ENCODE measurements at places on chromosomes 11 and 22. TPM values are rescaled to one million over a fixed set of nuclear protein-coding genes. Genes with fewer than 3 reads are reported as not detected.

- DNase-seq: no peak
These were observed 31.3 kb downstream of the LINC01488 start for GRCh38 chr11:69512790-69513189.

DNA sequence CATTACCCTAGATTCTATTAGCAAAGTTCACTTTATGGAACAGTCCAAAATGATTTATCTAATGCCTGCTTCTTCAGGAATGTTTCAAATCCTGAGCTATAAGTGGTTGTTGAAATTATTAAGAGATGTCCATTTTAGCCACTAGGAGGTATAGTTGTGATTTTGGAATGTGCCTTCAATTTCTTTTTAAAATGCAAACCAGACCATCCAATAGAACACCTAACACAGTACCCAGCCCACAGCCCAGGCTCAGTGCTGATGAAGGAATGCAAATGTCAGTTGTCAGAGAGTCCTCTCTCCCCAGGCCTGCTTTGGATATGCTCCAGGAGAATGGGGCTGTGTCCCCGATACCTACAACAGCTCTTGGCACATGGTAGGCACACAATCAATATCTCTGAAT is 85.8 kb upstream of the E2F8 start:
- DNase-seq: no peak

DNA sequence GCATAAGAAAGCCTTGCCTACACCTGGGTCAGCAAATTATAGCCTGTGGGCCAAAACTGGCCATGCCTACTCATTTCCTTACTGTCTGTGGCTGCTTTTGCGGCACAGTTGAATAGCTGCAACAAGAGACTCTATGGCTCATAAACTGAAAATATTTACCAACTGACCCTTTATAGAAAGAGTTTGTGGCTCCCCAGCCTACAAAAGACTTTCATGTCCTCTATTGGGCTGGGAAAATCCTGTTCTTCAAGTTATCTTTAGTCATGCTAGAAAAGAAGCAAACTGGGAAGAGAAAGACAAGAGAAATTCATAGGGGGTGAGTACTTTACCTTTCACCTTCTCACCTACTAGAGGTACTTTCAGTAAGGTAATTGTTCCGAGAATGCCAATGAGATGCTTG is 175.1 kb downstream of the SWAP70 start:
- no peak for DNase-seq

DNA sequence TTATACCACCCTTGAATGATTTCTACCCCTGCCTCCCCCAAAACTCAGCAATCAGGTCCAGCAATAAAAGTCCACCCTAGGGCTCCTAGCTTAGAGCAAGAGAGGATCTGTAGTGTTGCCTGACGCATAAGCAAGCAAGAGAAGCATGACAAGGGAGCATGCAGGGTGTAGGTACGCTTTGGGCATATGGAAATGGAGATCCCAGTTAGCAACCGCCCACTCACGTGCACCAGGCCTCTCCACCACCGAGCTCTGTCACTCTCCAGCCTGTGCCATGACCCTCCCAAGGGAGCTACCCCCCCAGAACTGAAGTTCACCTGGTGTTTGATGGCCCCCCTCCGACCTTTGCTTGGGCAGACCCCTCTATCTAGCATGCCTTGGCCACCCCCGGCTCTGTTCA is 39.4 kb downstream of the SERPINH1 start:
- no peak for DNase-seq

- DNase-seq: no peak
These were observed 107.1 kb upstream of the OPCML start for GRCh38 chr11:133639408-133639807.

DNA sequence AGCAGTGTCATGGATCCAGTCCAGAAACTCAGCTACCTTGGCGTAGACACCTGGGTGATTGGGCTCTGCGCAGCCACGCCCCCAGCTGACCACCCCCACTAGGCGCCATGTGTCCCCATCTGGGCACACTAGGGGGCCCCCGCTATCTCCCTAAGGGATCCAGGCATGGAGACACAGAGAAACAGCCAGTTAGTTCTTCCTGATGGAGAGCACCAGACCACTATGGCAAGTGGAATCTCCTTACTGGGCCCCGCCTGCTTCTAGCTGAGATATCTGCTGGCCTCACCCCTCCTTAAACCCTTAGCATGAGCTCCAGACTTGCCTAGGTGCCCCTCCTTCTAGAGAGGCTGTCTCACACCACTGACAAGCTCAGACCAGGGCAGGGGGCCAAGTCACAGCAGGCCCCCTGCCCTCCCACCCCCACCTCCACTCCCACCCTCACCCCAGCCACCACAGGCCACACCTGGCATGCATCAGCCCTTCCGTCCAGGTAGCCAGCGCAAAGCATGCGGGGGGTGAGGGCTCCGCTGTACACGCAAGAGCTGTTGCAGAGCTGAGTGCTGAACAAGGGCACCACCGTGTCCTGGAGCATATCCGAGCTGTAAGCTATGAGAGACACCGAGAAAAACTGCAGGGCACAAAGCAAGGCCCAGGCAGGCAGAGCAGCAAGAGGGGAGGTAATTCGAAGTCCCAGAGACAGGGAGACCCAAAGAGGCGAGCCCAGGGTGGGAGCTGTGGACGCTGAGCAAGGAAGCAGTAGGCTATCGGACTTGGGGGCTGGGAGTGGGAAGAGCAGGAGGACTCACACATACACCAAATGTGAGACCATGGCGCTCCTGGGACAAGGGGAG is 16.1 kb downstream of the TMPRSS5 start:
- no peak for DNase-seq

GRCh38 chr11:32792111-32792947 is 2.1 kb downstream of the CCDC73 start:
- DNase-seq: no peak

GRCh38 chr11:70506658-70506970 is 108.3 kb downstream of the CTTN start:
- no peak for DNase-seq

DNA sequence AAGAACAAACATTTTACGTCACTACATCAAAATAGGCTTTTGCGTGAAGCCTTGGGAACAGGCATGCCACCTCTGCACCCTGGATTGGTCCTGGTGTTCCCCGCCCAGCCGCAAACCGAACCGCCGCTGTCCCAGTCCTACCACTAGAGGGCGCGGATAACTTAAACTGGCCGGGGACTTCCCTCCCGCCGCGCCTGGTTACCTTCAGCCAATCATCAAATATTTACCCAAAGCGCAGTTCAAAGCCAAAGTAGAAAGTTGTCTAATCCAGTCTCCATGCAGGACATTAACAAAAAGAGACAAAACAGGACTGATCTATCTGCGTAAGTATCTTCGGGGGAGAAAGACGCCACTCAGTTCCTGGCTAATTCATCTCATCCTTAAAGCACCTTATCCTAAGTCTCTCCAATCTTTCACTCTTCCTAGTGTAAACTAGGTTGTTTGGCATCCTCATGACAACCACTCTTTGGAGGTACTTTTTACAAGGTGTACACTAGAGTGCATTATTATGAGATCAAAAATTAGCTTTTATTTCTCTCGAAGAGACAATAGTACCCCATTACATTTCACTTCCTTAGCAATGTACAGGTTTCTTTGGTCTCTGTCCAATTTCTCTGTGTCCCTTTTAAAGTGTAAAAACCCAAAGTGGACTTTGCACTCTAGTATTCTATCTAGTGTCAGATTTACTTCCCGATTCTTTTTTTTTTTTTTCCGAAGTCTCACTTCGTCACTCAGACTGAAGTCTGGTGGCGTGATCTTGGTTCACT is 3.9 kb upstream of the CRY2 start:
- peak; percentile 96 for DNase-seq

DNA sequence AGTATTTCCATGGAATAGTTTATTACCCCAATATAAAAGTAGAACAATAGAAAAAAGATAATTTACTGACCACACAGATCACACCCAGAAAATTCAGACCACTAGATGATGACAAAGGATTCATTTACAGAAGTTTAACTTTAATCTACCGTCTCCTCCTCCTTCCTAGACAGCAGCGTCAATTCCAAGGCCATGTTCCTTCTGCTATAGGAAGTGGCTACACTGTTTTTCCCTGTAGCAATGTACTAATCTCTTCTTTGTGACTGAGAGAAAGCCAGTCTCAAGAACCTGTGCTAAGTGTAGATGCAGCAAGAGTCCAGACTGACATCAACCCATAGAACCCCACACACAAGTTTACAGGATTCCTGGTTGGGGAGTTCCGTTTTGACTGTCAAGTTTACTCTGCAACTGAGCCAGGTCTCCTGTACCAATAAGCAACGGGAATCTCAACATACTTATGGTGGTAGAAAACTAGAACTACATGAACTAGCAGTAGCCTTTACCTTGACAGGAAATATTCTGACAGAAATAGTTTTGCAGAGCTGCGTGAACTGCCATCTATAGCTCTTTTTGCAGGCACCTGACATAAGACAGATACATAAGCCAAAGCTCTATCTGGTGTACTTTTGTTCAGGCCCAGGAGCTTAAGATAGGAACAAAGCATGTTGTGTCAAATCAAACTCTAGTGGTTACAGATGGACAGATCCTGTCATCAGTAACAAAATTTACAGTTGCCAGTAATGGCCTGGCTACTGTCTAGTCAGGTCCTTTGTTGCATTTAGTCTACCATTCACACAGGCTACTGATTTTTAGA is 42.9 kb downstream of the MRTFA start:
- peak; percentile 11 for DNase-seq

- DNase-seq: no peak
These were observed 69.5 kb downstream of the JAM3 start for GRCh38 chr11:134138376-134138775.

GRCh38 chr11:119055901-119056300 is 1.1 kb downstream of the HYOU1 start:
- peak; percentile 39 for DNase-seq

DNA sequence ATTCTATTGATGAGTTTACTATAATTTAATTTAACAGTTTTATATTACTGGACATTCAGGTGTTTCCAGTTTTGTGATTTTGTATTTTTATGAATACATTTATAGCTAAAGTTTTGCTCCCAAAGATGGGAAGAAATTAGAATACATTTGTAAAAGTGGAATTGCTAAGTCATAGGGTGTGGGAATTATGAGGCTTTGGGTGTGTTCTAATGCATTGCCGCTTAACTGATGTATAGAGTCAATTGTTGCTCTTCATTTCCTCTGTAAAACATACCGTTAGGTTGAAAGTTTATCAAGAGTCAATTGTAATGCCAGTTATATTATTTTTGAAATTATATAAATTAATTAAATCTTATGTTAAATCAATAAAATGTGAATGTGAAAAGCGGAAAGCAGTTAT is 16.2 kb downstream of the PAAF1 start:
- DNase-seq: no peak

GRCh38 chr22:50674606-50675552 is 2.3 kb downstream of the SHANK3 start:
- peak; percentile 84 for DNase-seq

- no peak for DNase-seq
These were observed 107.3 kb downstream of the BRD1 start for GRCh38 chr22:49720279-49720959.

DNA sequence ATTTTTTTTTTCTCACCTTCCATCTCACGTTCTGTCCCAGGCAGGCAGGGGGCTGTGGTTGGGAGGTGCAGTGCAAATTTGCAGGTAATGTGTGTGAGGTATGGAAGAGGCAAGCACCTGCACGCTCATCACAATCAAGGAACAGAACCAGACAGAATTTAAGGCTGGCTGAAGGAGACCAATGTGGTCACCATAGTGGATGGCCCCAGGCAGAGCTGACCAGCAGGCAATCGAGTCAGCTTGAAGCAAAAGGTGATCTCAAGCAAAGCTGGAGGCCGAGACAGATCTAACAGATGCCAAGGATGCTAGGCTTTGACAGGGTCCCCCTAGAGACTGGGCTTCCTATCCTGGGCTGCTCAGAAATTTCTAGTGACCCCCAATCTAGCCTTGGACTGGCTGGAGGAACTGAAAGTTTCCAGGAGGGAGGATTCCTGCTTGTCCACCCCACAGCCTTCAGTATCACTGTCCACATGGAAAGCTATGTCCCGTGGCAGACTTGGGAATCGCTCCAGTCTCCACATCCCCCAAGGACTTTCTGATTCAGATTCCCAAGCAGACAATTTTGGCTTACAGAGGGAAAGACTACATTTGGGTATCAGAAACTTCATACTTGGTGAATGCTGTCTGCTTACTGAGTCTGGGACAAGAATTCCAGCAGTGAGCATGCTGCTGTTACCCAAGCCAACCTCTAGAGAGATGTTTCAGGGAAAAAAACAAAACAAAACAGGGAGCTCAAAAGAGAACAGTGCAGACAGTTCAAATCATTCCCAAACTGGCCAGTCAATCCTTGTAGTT is 9.0 kb upstream of the MICAL3 start:
- DNase-seq: no peak

DNA sequence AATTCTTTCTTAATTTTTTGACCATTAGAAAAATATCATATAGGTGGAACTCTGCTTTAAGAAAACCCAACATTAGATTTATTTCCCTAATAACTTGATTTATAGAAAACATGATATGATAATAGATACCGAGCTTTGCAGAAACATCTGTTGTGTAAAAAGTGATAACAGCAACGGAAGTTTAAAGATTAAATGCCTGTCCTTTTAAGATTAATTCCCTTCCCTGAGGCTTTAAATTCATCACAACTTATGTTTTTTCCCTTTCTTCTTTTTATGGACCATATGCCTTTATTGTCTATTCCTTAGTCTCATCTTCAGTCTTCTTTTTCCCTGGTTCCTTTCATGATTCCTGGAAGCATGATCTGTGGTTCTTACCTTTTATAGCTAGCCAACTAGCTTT is 1.9 kb downstream of the USP47 start:
- no peak for DNase-seq

DNA sequence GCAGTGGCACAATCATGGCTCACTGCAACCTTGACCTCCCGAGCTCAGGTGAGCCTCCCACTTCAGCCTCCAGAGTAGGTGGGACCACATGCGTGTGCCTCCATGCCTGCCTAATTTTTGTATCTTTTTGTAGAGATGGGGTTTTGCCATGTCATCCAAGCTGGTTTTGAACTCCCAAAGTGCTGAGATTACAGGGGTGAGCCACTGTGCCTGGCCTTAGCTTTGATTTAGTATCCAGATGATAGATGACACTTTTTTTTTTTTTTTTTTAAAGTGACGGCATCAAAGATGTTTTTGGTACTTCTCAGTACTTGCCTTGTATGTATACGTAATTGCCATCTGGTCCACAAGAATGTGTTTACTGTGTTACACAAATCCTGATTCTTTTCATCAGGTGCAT is 23.4 kb downstream of the LDHAL6A start:
- no peak for DNase-seq

GRCh38 chr11:89490981-89491690 is at the start of gene NOX4:
Gene NOX4, minus strand, starts transcription at chr11:89491375. Its CDS starts 129 bp downstream, at chr11:89491246.
- DNase-seq: peak; percentile 77

DNA sequence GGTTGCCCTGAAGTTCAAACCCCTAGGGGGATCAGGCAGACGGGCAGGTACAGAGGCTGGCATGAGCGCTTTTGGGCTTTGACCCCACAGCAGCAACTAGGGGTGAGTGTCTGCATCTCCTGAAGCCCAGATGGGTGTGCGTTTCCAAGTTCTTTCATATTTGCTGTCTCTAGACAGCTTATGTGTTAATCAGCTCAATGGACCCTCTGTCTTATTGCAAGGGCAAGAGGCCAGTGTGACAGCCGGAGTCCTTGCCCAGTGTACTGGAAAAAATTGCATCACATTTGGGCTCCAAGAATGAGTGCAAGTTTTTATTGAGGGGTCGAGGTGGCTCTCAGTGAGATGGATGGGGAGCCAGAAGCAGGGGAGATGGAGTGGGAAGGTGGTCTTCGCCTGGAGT is 1863.7 kb upstream of the RAG2 start:
- no peak for DNase-seq

The SLC17A6 gene
- polyA plus RNA-seq: not detected

The OR51E2 gene
- 0.43 TPM for polyA plus RNA-seq

The OR4C46 gene
- polyA plus RNA-seq: not detected

The TRIM51G gene
- not detected for polyA plus RNA-seq

The OR4D5 gene
- polyA plus RNA-seq: not detected

The RASGRP2 gene
- 0.10 TPM for polyA plus RNA-seq

The ANO5 gene
- polyA plus RNA-seq: 2.6 TPM

The KCNK7 gene
- 0.37 TPM for polyA plus RNA-seq

The OR6A2 gene
- not detected for polyA plus RNA-seq

The OMP gene
- 0.47 TPM for polyA plus RNA-seq

Measured in hepatocyte (in vitro differentiated cells).